ENCODE measurements at places on chromosomes 3 and 15.

- DNase-seq: no peak
Measured at GRCh38 chr3:13141183-13141582, 68.0 kb upstream of the IQSEC1 start.

- no peak for DNase-seq
Measured at GRCh38 chr3:194019398-194020165, 116.4 kb upstream of the HES1 start.

GRCh38 chr3:17585394-17586325, 156.8 kb downstream of the TBC1D5 start:
- no peak for DNase-seq

DNA sequence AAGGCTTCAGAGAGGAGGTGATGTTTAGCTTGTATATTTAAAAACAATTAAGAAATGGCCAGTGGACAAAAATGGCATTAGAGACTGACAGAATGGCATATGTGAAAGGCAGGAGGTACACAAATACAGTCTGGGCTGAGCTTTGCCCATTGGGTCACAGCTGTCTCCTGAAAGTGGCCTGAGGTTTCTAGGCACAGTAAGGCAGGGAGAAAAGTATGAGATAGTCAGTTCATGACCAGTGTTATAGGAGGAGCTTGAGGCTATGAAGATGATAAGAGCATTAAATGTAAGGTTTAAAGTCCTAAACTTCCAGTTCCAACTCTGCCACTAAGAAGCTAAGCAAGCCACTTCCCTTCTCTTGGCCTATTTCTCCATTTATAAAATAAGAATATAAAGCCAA, 111.2 kb upstream of the SETMAR start:
- no peak for DNase-seq

GRCh38 chr3:111712294-111713167, 117.4 kb upstream of the ZBED2 start:
- DNase-seq: no peak

DNA sequence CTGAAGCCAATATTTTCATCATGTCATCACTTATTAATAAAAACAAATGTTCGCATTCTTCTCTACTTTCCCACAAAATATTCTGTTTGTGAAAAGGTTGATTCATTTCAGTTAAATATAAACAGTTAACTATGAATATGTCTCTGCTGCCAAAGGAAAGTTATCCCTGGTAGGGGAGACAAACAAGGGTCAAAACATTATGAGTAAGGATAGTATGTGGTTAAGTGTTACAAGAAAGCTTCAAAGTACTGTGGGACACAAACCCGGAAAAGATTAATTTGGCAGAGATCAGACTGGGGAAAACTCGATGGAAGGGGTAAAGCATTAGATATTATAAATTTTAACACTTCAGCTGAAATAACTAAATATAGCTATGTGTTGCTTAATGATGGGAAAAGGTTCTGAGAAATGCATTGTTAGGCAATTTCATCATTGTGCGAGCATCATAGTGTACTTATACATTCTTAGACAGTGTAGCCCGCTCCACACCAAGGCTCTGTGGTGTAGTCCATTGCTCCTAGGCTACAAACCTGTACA, 436.5 kb upstream of the TBL1XR1 start:
- peak; percentile 83 for DNase-seq

- DNase-seq: no peak
Measured at GRCh38 chr15:31216215-31216911, 110.3 kb upstream of the KLF13 start.

- no peak for DNase-seq
Measured at GRCh38 chr3:171133337-171133736, 106.8 kb upstream of the SLC2A2 start.

DNA sequence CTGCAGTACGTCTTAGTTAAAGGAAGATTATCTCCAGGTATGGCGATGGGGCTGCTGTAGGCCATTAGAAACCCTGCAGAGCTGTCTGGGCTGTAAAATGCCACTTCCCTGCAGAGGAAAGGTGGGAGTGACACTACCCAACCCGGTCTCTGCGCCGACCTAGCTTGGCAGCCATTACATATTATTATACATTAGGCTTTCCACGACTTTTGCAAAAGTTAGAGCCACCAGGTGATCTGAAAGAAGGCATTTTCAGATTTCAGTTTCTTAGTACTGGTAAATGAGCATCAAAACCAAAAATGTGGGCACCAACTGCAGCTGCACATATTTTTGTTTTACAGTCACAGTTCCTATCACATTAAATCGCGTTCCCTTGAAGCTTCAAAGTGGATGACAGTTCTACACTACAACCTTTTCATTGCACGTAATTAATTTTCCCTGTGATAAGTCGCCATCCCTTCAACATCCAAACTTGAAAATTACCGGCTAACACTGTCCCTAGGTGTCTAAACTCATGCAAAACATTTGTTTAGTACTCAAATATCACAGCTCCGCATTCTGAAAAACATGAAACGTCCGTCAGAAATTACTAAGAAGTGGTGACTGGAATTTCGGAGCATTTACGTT, 81.4 kb upstream of the CHD2 start:
- no peak for DNase-seq

DNA sequence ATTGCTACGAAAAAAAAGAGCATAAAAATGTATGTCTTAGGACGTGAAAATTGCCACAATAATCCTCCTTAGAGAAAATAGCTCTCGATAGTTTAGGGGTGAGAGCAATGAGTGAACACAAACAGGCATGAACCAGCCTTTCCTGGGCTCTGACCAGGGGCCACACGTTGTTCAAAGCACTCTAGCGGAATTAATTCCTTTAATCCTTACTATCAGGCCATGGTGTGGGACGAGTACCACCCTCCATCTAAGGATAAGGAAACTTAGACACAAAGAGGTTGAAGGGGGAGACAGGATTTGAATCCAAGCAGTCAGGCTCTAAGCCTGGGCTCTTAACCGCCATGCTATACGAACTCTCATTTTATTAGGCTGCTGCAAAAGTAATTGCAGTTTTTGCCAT, 81.9 kb upstream of the CACNA2D3 start:
- no peak for DNase-seq

GRCh38 chr15:39510001-39510701, 70.7 kb upstream of the THBS1 start:
- DNase-seq: no peak

GRCh38 chr3:194300382-194300758, 50.8 kb downstream of the CPN2 start:
- no peak for DNase-seq

DNA sequence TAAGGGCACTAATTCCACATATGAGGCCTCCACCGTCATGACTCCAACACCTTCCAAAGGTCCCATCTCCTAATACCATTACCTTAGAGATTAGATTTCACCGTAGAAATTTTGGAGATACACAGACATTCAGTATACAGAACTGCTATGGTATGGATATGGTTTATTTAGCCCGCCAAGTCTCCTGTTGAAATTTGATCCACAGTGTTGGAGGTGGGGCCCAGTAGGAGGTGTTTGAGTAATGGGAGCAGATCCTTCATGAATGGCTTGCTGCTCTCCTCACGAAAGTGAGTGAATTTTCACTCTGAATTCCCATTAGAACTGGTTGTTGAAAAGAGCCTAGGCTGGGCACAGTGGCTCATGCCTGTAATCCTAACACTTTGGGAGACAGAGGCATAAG, 7.4 kb downstream of the MKRN3 start:
- DNase-seq: no peak

DNA sequence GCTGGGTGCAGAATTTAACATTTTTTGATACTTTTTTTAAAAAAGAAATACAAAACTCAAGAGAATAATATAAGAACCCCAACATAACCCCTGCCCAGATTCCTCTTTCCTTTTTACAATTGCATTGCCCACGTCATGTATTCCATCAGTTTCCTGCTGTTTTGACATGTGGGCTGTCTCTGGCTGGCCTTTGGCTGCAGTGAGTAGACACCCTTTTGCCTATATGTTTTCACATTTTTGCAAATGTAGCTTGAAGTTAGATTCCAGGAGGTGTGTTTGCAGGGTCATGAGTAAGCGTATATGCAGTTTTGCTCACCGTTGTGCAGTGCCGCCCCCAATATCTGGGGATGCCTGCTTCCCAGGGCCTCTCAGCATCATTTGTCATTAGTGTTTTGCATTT, 28.0 kb upstream of the ATP10A start:
- no peak for DNase-seq

DNA sequence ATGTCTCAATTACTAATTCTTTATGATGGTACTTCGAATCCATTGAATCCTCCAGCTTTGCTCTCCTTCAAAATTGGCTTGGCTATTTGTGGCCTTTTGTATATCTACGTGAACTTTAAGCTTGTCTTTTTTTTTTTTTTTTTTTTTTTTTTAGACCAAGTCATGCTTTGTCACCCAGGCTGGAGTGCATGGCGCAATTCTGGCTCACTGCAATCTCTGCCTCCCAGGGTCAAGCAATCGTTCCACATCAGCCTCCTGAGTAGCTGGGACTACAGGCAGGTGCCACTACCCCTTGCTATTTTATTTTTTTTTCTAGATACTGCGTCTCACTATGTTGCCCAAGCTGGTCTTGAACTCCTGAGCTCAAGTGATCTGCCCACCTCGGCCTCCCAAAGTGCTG, 7.7 kb upstream of the DIPK2A start:
- no peak for DNase-seq

DNA sequence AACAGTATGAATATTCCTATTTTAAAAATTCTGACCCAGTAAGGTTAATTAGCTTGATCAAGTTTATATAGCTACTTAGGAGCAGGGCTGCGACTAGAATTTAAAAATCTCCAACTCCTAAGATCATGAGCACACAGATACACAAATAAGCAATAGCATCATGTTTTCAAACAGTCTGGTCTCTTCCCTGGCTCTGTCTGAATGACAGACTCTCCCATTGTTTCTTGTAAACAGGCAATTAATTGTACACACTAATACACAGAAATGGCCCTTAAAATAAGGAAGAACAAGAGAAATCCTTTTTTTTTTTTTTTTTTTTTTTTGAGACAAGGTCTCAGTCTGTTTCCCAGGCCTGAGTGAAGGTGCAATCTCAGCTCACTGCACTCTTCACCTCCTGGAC, 1064.4 kb upstream of the CFAP20DC start:
- no peak for DNase-seq

DNA sequence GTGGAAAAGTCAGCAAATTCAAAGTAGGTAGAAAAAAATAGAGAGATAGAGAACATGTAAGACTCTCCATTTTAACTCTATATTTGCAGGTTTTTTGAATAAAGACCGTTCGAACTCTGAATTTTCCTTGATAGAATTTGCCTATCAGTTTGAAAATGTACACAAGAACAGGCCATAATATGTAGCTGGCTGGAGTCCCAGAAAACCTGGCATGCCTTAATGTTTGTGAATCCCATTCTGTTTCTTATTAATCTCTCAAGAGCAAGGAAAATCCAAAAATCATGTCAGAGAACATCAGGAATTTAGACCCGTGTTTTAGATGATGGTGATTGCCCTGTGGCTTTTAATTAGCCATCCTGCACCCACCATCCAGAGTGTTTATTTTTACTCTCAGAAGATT, 7.2 kb upstream of the CFAP161 start:
- no peak for DNase-seq
